ENCODE measurements at places on chromosomes 16 and 17. TPM values are rescaled to one million over a fixed set of nuclear protein-coding genes. Genes with fewer than 3 reads are reported as not detected.

GRCh38 chr16:74563828-74564263 is 43.1 kb downstream of the GLG1 start:
- no peak for DNase-seq

The SHISA9 gene
- 0.48 TPM for total RNA-seq

DNA sequence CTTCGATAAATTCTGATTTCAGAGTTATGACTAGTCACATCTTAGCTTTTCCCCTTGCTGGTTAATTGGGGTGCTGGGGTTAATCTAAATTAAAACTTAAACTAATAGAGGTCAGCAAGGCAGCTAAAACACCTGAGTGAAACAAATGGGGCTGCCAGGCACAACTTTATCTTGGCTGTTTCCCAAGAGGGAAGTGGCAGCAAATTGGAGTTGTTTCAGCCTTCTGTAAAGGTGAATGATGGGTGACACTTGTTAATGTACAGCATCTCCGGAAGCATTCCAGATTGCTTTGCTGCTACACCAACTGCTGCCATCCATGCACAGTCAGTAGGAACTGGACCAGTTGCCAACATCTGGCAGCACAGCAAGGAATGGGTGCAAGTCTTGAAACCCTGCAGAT is 43.9 kb downstream of the AATF start:
- DNase-seq: no peak

The MT1G gene
- total RNA-seq: not detected

The LITAFD gene
- total RNA-seq: not detected

GRCh38 chr16:85675251-85675874 is 13.4 kb downstream of the GINS2 start:
- no peak for DNase-seq

The NME4 gene
- 29.0 TPM for total RNA-seq

GRCh38 chr16:65667011-65667578 is 545.2 kb upstream of the CDH11 start:
- no peak for DNase-seq

The RAC3 gene
- total RNA-seq: 10.4 TPM

The SYT17 gene
- total RNA-seq: 6.5 TPM

The SCARF1 gene
- total RNA-seq: 10.7 TPM

The MGAT5B gene
- total RNA-seq: 0.63 TPM

DNA sequence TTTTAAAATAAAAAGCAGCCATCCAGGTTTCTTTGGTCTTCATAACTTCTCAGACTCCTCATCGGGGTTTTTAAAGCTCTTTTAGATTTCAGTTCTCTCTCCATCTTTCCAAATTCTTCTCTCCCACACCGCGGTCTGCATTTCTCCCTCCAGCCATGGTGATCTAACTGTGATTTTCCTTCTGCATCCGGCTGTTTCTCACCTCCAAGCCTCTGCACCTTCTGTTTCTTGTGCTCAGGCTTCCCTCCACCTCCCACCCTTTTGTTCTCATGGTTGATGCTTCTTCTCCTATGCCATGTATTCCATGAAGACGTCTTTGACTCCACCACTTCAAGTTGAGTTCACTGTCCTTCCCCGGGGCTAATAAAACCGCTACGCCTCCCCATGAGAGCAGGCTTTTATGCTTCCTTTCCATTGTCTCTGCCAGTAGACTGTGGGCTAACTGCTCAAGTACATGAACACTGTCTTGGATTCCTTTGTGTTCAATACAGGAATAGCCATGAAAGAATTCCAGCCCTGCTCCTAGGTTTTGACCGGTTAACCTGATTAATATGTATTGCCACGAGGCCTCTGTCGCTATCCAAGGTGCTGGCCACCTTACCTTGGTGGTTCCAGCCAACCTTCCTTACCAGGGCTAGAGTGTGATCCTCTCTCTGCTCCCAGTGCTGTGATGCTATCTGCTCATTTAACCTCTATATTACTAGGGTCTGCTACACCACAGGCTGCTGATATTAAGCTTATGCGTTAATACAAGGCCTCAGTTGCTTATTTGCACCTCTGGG is 625.1 kb downstream of the HS3ST4 start:
- DNase-seq: no peak

The MNT gene
- 7.5 TPM for total RNA-seq

DNA sequence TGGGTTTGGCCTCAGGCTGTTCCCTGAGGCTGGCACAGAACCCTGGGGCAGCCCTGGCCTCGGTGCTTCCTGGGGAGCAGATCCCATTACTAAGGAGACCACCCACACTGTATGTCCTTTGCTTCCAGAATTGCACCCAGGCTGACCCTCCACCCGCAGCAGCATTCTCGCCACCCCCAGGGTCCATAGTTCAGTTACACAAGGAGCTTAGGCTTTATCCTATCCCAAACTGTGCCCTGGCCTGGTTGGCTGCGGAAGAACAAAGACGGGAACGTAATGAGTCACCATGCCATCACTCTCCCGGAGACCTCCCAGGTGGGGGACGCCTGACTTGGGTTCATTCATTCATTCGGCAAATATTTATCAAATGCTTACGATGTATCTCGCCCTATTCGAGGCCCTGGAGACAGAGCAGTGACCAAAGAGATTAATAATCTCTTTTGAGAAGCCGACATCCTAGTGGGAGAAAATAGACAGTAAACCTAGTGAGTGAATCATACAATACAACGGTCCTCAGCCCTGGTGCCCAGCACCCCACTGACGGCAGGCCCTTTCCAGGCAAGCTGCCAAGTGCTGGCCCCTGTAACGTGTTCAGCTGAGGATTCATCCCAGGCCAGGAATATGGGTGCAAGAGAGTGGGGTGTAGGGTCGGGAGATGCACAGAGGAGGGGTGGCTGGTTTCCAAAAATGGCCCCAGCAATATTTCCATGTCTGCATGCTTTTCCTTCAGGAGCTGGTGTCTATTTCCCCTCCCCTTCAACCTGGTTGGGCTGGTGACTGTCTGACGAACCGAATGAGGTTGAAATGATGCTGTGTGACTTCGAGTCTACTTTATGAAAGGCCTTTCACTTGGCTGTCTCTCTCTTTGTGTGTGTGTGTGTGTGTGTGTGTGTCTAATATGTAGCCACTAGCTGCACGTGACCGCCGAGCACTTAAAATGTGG is 134.2 kb downstream of the MGAT5B start:
- no peak for DNase-seq

- no peak for DNase-seq
Observed at GRCh38 chr17:69609473-69610305, 195.2 kb downstream of the MAP2K6 start.

The TMIGD1 gene
- not detected for total RNA-seq

The VAT1L gene
- 33.2 TPM for total RNA-seq

The BCL6B gene
- 12.5 TPM for total RNA-seq

The TEDC2 gene
- total RNA-seq: 2.4 TPM

DNA sequence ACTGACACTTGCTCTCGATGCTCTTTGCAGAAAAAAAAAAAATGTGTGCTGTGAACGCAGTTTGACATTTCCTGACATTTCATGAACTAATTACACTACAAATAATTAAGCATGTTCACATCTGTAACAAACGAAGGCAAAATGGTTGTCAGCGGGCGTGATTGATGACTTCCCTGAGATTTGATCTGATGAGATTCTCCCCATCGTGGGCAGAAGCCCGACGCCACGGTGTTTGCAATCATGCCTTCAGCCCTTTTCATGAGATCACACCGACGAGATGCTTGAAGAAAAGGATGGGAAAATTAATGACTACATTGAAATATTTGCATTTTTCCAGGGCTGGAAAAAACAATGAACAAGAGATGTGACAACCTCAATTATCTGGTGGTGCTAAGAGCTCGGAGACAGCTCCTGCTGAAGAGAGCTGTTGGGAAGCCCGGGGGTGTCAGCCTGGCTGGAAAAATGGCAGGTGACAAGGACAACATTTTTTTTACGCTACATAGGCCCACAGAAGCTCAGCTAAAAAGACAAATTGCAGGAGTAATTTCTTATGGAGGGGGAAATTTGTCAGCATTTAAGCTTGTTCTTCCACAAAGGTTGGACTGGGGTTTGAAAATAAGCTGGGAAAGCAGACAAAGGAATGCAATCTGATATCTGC is 259.4 kb upstream of the IRX3 start:
- no peak for DNase-seq

The NAGS gene
- 0.90 TPM for total RNA-seq

The OXLD1 gene
- 7.5 TPM for total RNA-seq

GRCh38 chr16:80569440-80570105 is 28.8 kb downstream of the DYNLRB2 start:
- no peak for DNase-seq

DNA sequence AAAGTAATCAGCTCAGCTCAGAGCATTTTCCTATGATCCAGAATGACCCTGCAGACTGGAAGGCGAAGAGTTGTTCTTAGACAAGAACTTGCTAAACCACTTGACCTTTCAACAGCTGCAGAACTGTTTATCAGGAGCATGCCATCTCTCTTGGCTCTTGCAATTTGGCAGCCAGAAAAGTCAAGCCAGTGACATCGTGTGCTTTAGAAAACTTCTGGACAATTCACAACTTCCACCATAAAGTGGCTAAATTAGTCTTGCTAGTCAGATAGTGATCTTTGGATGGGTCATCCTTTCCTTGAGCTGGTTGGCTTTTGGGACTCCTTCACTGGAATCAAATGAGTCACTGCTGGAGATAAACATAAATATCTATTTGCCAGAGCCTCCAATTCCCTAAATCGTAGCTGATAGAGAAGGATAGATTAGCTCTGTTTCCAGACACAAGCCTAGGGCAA is 146.5 kb downstream of the MAP2K6 start:
- no peak for DNase-seq

DNA sequence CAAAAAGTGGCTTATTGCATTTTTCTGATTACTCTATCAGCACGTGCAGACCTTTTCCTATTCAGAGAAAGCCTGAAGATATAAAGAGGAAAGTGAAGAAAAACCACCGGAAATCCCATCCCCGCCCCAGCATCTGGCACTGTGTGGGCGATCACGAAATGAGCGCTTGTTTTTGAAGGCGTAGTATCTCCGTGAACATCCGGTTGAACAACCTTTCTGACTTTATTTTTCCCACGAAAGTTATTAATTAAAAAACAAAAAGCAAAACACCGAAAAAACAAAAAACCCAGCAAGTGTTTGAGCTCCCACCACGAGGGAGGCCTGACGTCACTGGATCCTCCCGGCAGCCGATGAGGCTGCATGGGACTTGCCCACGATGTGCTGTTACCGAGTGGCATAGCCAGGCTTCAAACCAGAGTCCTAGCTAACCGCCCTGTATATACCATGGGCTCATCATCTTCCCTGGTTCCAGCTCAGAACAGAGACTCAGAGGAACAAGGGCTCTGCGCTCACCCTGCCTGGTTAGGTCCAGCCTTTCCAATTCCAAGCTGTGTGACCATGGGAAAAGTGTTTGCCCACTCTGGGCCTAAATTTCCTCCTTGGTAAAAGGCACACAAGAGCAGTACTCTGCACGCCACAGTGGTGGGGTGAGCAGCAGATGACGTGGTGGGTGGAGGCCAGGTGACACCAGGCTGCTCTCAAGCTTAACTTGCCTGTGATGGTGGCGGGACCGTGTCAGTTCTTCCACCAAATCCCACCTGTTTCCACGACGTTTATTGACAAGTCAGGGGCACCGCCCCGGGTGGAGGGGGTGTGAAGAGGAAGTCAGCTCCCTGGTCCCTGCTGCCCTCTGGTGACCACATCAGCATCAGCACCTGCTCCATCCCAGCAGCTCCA is 34.3 kb upstream of the IL21R start:
- DNase-seq: no peak

GRCh38 chr16:85473909-85474620 is 139.1 kb upstream of the GSE1 start:
- DNase-seq: no peak

DNA sequence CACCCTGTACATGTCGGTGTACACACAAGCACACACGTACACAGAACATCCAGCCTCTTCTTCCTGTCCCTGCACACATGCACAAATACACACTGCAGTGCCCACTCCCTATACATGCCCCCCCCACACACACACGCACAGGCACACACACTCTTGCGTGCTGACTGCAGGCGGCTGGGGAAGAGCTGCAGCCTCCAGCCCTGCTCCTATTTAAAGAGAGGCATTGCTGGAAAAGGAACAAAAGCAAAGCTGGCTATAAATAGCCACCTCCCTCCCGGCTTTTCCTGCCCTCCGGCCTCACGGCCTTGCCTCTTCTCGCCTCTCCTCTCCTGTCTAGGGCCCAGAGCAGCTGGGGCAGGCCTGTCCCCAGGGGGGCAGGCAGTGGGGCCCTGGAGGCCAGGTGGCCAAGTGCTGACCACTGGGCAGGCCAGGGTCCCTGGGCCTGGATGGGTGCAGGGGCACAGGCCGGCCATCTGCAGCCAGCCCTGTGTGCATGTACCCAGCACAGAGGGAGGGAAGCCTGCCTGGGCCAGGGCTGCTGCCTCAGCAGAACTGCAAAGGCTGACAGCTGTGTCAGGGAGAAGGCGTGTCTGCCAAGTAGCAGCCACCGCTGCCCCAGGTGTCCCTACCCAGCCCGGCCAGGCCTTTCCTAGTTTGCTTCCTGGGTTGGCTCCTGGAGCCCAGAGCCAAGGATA is 25.4 kb downstream of the RTN4RL1 start:
- no peak for DNase-seq

The SMPD3 gene
- 2.0 TPM for total RNA-seq

The MYO1C gene
- 76.8 TPM for total RNA-seq

The AOC3 gene
- 40.6 TPM for total RNA-seq

DNA sequence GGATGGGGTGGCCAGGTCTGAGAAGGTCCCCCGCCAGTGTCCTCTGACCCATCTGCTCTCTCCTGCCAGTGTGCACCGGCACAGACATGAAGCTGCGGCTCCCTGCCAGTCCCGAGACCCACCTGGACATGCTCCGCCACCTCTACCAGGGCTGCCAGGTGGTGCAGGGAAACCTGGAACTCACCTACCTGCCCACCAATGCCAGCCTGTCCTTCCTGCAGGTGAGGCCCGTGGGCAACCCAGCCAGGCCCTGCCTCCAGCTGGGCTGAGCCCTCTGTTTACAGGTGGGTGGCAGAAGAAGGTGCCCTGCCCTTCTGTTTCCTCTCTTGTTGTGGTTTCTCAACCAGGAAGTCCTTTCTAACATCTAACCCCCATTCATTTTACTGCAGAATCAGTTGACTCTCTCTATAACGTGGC is 7.1 kb downstream of the ERBB2 start:
- no peak for DNase-seq

The ASPA gene
- total RNA-seq: 44.9 TPM

The MRPL10 gene
- 8.5 TPM for total RNA-seq

DNA sequence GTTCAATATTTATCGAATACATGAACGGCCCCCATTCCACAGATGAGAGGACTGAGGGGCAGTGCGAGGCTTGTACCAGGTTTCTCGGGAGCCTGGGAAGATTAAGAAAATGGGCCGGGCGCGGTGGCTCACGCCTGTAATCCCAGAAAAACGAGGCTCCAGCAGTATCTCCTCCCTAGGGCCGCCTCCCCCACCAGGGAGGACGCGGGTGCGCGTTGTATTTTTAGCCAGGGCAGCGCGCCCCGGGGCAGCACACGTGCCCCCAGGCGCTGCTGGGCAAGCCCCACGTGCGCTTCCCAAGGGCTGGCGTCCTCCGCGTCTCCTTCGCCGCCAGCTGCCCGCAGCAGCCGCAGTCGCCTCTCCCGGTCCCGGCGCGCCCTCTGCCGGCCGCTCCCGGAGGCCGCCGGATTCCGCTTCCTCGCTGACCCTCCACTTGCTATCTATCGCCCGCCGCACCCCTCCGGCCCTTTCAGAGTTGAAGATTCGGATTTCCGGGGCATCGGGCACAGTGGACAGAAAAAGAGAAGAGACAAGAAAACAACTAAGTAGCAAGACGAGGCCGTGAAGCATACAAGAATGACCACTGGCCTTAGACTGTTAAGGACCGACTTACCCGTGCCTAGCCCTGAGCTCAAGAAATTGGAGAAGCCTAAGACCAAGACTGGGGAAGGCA is 1.9 kb upstream of the YBX2 start:
- DNase-seq: no peak

Data from urinary bladder (tissue), 4 donors.